ENCODE measurements at places on chromosomes 7 and 10.

DNA sequence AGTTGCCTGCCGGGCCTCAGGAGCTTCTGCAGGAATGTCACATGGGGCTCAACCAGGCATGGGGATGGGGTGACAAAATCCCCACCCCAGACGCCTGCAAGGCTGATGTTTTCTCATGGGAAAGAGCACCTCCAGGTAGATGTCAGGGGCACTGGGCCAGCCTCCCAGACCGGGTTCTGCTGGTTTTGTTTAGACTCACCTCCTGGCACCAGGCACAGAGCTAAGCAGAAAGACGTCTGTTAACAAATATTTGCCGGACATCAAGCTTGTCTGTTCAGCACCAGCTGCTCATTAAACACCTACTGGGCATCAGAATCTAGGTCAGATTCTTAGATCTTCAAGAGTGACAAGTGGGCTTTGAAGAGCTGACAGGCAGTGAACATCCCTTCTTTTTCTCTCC, 34.9 kb upstream of the TCERG1L start:
- no peak for DNase-seq

GRCh38 chr7:87223666-87224065, 4.1 kb upstream of the TMEM243 start:
- DNase-seq, result no peak

GRCh38 chr7:354597-355470, 64.9 kb downstream of the FOXL3 start:
- no peak for DNase-seq

DNA sequence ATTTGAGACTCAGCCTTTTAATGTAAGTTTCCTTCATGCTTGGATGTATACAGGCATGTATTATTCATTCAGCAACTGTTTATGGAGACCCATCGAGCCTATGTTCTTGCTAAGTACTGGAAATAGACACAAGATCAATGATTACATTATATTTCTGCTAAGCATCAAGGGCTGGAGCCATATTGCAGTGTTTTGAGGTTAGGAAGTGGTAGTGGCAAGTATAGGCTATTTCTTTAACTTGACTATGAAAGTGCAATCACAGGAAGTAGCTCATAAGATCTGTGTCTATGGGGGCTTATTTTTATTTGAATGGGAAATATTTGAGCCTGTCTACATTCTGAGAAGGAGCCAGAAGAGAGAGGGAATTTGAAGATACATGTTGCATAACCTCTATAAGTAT, 123.8 kb downstream of the HDAC9 start:
- no peak for DNase-seq

GRCh38 chr10:132257271-132257670, 50.5 kb downstream of the STK32C start:
- no peak for DNase-seq

- no peak for DNase-seq
These were observed 16.4 kb upstream of the C10orf105 start for GRCh38 chr10:71735709-71736569.

GRCh38 chr7:114418117-114418516, 3.5 kb downstream of the FOXP2 start:
- DNase-seq, result no peak

DNA sequence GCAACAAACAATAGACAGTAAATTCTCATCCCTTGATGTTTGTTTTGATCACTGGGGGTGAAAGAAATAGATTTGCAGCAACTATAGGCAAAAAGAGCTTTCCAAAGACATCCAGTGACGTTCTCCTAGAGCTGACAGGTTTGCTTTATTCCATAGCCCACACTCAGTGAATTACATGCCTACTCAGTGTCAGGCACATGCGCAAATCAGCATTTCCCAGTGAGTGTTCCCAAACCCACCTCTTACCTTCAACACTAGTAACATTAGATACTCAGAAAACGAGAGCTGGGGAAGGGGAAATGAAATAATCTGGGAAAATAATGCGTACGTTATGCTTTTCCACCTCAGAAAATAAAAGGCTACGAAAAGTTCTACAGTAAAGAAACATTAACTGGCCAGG, 144.1 kb downstream of the CPEB3 start:
- DNase-seq, result no peak
